Upper lobe of left lung (tissue), 6 donors: ENCODE measurements at places on chromosomes 3 and 15. TPM values are rescaled to one million over a fixed set of nuclear protein-coding genes. Genes with fewer than 3 reads are reported as not detected.

DNA sequence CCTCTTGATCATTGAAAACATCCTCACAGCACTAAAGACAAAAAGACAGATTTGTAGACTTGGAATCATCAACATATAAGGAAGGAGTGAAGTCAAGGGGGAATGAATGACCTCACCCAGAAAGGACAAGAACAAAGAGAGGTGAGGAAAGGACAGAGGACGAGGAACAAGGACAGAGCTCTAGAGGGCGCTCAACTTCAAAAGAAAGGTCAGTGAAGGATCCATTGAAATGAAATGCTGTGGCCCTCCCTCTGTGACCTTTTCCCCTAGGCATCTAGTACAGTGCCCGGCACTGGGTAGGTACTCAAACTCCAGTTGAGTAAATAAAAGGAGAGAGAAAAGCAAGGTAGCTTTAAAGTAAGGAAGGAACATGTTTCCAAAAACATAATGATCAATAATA is 2.6 kb downstream of the ATP8B4 start:
- H3K27me3 ChIP-seq = no peaks in the 10 kb centered on the region
- H3K4me1 ChIP-seq = no peaks in the 10 kb centered on the region
- DNase-seq = no peak
- no peak overlapping the region for H3K4me3 ChIP-seq

SYNPR gene
- not detected for total RNA-seq

DNA sequence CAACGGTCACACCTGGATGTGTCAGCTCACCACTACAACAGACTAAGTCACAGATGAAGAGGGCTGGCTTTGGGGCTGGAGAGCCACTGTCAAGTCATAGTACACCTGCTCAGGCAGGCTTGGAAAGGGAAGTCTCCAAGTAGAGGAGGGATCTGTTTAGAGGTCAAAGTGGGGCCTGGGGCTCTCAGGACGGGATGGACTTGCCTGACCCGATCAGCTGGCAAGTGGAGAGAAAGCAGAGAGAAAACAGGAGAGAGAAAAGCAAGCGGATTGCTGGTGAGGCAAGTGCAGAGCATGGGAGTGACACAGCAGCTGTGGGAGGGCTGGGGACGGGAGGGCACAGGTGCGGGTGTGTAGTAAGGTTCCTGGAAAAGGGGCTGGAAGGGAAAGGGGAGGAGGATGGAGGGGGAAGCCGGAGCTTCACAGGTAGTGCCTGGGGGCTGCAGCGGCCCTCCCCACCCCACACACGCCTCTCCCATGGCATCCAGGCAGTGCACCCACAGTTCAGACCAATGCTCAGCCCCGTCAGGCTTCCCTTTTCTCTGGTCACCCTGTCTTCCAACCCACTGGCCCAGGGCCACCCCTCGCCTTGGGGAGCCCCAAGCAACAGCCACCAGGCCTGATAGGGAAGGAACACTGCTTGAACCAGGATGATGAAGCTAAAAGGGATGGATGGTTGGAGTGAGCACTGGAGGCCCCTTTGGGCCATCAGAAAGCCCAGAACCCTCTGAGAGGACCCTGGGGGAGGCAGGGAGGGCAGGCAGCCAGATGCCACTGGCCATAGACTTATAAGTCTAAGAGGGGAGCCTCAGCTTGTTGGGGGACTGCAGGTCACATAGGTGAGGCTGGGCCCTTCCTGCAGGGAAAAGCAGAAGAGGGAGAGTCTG is 8.5 kb downstream of the RPS17 start:
- H3K4me3 ChIP-seq = no peak overlapping the region
- H3K4me1 ChIP-seq = no peaks in the 10 kb centered on the region
- peak; percentile 42 for DNase-seq
- H3K27me3 ChIP-seq = no peaks in the 10 kb centered on the region

- H3K36me3 ChIP-seq = no peaks in the 10 kb centered on the region
- no peak overlapping the region for H3K27ac ChIP-seq
- H3K4me3 ChIP-seq = no peak overlapping the region
- H3K27me3 ChIP-seq = peaks cover 17% of the 10 kb centered on the region
- peaks cover 22% of the 10 kb centered on the region for H3K4me1 ChIP-seq
- DNase-seq = no peak
These were observed 2.9 kb upstream of the OCA2 start for GRCh38 chr15:28101983-28102441.

DNA sequence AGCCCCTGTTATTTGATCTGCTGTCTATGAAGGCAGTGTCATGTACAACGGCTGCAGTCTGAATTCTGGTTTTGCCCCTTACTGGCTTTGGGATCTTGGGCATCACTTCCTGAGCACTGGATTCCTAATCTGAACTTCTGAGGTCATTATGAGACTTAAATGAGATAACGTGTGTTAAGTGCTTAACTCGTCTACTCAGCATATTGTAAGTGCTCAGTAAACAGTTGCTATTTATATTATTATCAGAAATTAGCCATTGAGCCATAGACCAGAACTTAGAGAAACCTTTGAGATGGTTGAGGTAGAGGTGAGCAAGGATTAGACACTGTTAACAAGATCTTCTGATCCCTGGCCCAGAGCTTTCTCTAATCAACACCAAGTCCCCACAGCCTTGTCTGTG is 284.1 kb upstream of the ONECUT1 start:
- H3K4me1 ChIP-seq = no peaks in the 10 kb centered on the region
- H3K27ac ChIP-seq = no peak overlapping the region
- H3K4me3 ChIP-seq = no peak overlapping the region
- DNase-seq = no peak
- no peaks in the 10 kb centered on the region for H3K36me3 ChIP-seq

GHRL gene
- 14.7 TPM for total RNA-seq

DNA sequence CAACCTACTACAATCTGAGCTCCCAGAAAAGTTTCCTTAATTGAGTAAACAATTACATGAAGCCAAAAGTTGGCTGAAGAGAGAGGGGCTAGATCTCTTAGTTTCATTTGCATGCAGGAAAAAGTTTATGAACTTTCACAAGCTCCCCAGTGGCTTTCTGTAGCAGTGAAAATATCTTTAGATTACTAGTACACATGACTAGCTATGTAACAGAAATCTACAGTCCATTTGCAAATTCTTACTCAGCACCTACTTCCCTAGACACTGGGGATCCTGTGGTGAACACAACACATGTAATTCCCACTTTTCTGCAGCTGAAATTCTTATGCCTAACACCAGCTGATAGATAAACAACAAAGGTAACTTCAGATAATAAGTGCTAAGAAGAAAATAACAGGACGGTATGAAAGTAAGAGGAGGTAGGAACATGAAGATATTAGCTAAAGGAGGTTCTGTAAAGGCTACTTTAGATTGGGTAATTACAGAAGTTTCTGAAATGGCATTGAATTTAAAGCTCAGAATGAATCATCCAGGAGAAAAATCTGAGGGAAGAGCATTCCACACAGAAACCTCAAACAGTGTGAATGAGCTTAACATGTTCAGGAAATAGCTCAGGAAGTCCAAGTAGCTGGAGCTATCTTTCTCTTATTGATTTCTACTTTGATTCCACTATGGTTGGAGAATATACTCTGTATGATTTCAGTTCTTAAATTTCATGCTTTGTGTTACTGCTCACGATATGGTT is 204.8 kb downstream of the MAGI1 start:
- no peaks in the 10 kb centered on the region for H3K27me3 ChIP-seq
- no peak overlapping the region for H3K27ac ChIP-seq
- DNase-seq = no peak

CSPG4 gene
- 38.3 TPM for total RNA-seq

GPR149 gene
- total RNA-seq = not detected

- H3K36me3 ChIP-seq = no peaks in the 10 kb centered on the region
- H3K27me3 ChIP-seq = no peaks in the 10 kb centered on the region
- no peak overlapping the region for H3K27ac ChIP-seq
- peak; percentile 49 for DNase-seq
- peak overlapping the region; percentile 73 for H3K4me3 ChIP-seq
- peaks cover 6% of the 10 kb centered on the region for H3K4me1 ChIP-seq
These were observed 1.3 kb upstream of the HACD2 start for GRCh38 chr3:123586131-123586530.

GRCh38 chr15:78360958-78361718 is 21.0 kb downstream of the CRABP1 start:
- no peaks in the 10 kb centered on the region for H3K4me1 ChIP-seq
- no peak overlapping the region for H3K27ac ChIP-seq
- H3K36me3 ChIP-seq = no peaks in the 10 kb centered on the region
- H3K4me3 ChIP-seq = no peak overlapping the region

GOLGA8J gene
- not detected for total RNA-seq

GRCh38 chr3:196219194-196219969 is 3.0 kb downstream of the SLC51A start:
- H3K36me3 ChIP-seq = no peaks in the 10 kb centered on the region
- H3K27ac ChIP-seq = peak overlapping the region; percentile 66
- H3K4me3 ChIP-seq = peak overlapping the region; percentile 13
- peak; percentile 66 for DNase-seq
- H3K27me3 ChIP-seq = no peaks in the 10 kb centered on the region

ITGB5 gene
- 81.5 TPM for total RNA-seq

STAB1 gene
- total RNA-seq = 49.5 TPM

DNA sequence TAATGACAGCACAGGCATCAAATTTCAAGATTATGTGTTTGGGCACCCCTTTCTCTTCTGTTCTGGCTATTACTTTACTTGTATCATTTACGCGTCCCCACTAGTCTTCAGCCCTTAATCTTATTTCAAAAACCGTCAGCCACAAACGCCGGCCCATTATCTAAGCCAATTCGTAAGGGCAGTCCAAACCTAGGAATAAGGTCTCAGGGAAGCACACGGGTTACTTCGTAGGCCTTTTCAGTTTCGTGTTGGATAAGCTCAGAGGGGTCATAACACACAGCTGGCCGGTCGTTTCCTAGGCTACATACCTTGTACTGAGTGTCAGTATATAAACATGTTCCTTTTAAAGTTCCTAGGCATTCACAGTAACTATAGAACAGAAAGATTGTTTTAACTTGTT is 5.1 kb upstream of the DNAAF4 start:
- H3K4me1 ChIP-seq = no peaks in the 10 kb centered on the region
- H3K27me3 ChIP-seq = no peaks in the 10 kb centered on the region
- H3K27ac ChIP-seq = peak overlapping the region; percentile 73
- H3K36me3 ChIP-seq = no peaks in the 10 kb centered on the region

GRCh38 chr3:84692261-84692660 is 266.5 kb upstream of the CADM2 start:
- H3K27ac ChIP-seq = no peak overlapping the region
- H3K4me3 ChIP-seq = no peak overlapping the region
- no peaks in the 10 kb centered on the region for H3K36me3 ChIP-seq
- H3K4me1 ChIP-seq = no peaks in the 10 kb centered on the region
- no peaks in the 10 kb centered on the region for H3K27me3 ChIP-seq

GRCh38 chr3:111603679-111604078 is 8.5 kb upstream of the ZBED2 start:
- H3K4me1 ChIP-seq = no peaks in the 10 kb centered on the region
- H3K27ac ChIP-seq = no peak overlapping the region
- no peaks in the 10 kb centered on the region for H3K36me3 ChIP-seq
- H3K27me3 ChIP-seq = no peaks in the 10 kb centered on the region
- no peak for DNase-seq

DNA sequence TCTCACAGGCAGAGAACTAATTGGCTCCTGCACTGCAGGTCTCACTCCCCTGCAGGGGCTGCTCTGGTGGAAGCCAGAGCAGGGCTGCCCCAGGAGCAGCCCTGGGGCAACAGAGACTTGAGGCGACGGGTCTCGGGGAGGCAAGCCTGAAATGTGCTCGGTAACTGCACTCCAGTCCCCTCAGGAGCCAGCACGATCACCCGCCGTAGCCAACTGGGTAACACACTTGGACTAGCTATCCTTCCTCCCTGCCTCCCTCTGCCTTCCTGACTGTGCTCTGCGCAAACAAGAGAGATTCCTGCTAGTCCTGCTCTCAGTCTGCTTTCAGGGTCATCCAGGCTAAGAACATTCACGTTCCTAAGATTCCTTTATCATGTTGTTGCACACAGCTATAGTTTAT is 140.7 kb upstream of the NSMCE3 start:
- no peak for DNase-seq
- H3K27ac ChIP-seq = no peak overlapping the region
- H3K4me3 ChIP-seq = no peak overlapping the region
- no peaks in the 10 kb centered on the region for H3K36me3 ChIP-seq
- no peaks in the 10 kb centered on the region for H3K27me3 ChIP-seq

GRCh38 chr15:32887090-32887489 is 169.3 kb downstream of the GREM1 start:
- H3K27ac ChIP-seq = no peak overlapping the region
- H3K27me3 ChIP-seq = no peaks in the 10 kb centered on the region
- no peak for DNase-seq

GRCh38 chr3:29453284-29454001 is 172.6 kb downstream of the RBMS3 start:
- H3K36me3 ChIP-seq = no peaks in the 10 kb centered on the region
- H3K4me1 ChIP-seq = peaks cover 12% of the 10 kb centered on the region

- peaks cover 22% of the 10 kb centered on the region for H3K4me1 ChIP-seq
- no peak for DNase-seq
- no peak overlapping the region for H3K27ac ChIP-seq
- no peak overlapping the region for H3K4me3 ChIP-seq
These were observed 12.7 kb downstream of the LYSMD4 start for GRCh38 chr15:99720533-99720932.

GRCh38 chr3:47000198-47000815 is 20.8 kb downstream of the NBEAL2 start:
- peaks cover 10% of the 10 kb centered on the region for H3K4me1 ChIP-seq
- H3K27me3 ChIP-seq = no peaks in the 10 kb centered on the region
- peak overlapping the region; percentile 7 for H3K27ac ChIP-seq
- no peak for DNase-seq

DNA sequence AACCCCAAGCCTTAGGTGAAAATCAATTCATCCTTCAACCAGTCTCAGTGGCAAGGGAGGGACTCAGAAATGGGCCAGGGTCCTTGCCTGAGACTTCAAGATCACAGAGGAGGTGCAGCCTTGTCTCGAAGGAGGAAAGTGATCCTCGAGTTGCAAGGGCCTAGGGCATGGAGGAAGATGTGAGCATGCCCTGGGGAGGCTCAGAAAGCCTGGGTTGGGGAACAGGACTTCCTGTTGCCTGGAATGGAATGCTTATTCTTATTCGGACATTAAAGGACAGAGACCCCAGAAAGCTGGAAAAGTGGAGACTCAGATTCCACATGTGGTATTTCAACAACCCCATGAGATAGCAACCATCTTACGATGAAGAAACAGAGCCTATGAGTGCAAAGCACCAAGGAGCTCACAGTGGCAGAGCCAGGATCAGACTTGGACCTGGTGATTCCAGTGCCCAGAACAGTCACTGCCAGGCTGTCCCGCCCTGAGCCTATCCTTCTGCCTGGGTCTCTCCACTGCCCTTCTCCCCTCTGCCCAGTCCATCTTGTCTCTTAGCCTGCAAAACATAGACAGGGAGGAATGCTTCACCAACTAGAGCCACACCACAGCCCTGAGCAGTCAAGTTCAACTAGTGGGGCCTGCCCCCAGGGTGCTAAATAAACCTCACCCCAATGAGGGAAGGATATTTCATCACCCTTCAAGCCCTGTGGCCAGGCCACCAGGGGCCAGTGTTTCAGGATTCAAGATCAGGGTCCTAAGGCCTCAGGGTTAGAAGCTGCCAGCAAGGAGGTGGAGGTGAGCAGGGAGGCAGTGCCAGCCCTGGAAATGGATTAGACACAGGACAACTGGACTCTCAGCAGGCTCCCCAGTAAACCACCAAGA is 21.9 kb downstream of the DAPK2 start:
- no peak for DNase-seq
- H3K27me3 ChIP-seq = no peaks in the 10 kb centered on the region
- no peak overlapping the region for H3K27ac ChIP-seq
- no peaks in the 10 kb centered on the region for H3K36me3 ChIP-seq
- H3K4me3 ChIP-seq = no peak overlapping the region
- H3K4me1 ChIP-seq = peaks cover 14% of the 10 kb centered on the region
